ENCODE measurements at places on chromosomes 12 and 14.
A peak's percentile ranks its signal among the peaks of the same experiment; 100 is the strongest.

- DNase-seq, result peak; percentile 37
These were observed at the start of gene RTN1 for GRCh38 chr14:59870277-59871165. Gene RTN1 (minus strand): TSS chr14:59870776. CDS start chr14:59870630, 146 bp downstream.

DNA sequence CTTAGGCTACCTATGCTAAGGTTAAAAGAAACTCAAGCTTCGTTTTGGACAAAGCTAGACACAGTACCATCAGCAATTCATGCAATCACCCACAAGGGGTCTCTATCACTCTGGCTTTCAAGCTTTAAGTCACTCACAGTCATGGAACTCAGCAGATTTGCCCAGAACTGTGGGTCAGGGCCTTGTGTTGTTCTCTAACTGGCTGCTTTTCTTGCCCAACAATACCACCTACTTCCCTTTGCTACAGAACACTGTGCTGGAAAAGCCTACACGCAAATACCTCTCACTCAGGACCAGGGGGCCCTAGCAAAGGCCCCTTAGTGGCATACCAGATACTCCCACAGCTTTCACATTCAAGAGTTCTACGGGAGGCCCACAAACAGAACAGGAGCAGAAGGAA is 9.1 kb downstream of the NEMP1 start:
- DNase-seq, result peak; percentile 91

DNA sequence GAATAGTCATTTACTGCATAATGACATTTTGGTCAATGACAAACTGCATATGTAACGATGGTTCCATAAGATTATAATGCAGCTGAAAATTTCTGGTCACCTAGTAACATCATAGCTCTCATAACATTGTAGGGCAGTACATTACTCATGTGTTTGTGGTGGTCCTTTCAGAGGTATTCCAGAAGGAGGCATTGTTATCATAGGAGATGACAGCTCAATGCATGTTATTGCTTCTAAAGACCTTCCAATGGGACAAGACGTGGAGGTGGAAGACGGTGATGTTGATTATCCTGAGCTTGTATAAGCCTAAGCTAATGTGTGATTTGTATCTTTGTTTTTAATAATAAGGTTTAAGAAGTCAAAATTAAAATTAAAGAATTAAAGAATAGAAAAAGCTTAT is 43.8 kb upstream of the TSPAN11 start:
- peak; percentile 24 for DNase-seq

DNA sequence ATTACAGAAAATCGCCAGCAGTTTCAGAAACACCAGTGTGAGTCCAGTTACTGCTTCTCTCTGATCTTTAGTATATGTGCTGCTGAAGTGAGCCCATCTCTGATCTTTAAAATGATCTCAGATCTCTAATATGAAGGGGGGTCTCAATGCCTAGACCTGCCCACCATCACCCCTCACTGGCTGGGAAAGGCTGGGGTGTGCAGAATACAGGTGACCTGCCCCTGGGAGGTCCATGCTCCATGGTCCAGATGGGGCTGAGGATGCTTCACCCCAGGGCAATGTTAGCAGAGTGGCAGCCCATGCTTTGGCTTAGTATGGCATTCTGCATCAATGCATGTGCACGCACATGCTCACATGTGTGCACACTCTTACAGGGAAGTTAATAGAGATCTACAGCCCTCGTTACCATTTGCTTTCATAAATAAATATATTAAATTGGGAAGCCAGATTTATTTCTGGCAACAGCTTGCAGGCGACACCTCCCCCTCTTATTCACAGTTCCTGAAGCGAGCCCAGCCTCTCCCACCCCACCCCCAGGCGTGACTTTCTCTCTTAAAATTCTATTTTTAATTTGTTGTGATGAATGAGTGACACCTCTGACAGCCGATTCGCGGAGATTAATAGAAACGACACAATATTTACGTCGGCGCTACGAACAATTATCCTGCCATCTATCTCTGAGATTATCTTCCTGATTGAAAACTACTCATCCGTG is 104.7 kb upstream of the ESRRB start:
- DNase-seq, result no peak

DNA sequence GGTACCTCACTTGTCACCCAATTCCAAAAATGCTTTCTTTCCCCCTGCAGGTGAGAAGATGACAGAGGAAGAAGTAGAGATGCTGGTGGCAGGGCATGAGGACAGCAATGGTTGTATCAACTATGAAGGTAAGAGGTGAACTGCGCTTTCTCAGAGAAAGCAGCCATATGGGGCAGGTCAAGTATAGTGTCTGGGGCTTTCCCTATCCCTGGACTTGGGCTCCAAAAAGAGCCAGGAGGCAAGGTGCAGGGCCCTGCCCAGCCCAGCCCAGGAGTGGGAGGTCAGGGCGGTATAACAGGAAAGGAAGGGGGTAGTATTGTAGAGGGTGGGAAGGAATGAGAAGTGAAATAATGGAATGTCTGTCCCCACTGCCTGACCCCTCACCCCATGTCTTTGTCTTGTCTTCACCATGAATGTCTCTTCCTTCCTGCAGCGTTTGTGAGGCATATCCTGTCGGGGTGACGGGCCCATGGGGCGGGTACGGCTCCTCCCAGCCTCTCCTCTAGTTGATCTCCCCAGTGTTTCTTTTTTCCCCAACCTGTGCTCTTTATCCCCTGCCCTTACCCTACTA is 2.1 kb downstream of the MYL6 start:
- DNase-seq, result no peak

GRCh38 chr12:1836854-1837421 is 16.6 kb downstream of the LRTM2 start:
- DNase-seq, result no peak

DNA sequence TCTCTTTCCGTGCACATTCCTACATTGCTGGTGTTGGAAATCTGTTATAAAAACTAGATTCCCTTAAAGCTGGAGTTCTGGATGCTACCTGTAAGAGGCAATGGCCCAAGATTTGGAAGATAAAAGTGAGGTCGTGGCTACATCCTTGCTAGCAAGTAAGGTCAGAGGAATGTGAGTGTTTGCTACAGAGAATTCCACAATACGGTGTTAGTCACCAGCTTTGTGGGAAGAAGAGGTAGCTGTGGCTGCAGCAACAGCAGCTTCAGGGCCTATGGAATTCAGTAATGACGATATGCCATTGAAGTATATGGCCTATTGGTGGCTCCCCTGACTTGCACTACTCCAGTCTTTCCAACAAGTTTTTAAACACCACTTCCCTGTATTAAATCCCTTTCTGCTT is 227.7 kb upstream of the TMEM260 start:
- DNase-seq, result peak; percentile 86

DNA sequence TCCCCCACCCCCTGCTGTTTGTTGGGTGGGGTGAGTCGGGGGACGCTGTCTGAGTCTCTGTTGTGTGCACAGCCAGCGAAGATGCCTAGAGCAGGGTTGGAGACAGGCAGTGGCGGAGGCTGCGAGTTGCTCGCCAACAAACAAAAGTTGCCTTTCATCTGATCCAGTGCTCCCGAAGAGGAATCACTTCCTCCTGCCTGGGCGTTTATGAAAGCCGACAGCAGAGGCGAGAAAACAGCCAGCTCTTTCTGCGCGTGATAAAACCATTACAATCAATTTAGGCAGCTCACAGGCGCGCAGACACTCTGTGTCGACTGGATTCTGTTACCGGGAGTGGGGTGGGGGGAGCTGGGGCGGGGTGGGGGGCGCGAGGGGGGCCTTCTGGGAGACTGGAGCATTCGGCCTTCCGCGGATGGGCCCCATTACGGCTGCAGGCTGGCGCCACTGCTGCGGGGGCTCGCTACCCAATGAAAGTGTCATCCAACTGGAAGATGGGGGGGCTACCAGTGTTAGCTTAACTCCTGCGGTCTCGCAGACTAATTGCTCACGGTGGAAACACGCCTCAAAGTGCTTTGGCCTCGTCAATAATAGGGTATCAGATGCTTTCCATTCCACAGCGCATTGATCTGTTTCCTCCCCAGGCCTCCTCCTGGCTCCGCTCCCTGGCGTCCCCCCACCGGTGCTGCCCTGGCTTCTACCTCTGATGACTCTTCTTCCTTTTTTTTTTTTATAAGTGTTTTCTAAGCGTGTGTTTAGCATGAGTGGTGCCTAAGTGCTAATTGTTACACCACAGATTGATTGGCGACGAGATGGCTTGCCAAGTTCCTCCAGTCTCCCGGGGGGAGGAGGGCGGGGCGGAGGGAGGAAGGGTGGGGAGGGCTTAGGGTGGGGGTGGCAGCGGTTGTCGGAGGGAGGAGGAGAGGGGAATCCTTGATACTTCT is 678.4 kb downstream of the MED13L start:
- DNase-seq, result peak; percentile 29

DNA sequence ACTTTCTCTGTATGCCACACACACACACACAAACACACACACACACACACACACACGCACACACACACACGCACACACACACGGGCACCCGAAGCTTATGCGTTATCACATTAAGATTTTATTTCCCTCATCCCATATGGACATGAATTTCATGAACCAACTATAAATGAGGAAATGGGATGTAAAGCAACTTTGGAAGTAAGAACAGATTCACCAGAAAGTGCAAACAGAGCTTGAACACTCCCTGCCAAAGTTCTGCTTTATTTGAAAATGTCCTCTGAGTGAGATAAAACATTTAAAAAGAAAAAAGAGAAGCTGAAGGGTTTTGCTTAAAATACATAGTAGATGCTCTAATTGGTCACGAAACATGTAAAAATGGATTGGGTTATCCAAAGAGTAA is 90.4 kb upstream of the OTX2 start:
- no peak for DNase-seq

DNA sequence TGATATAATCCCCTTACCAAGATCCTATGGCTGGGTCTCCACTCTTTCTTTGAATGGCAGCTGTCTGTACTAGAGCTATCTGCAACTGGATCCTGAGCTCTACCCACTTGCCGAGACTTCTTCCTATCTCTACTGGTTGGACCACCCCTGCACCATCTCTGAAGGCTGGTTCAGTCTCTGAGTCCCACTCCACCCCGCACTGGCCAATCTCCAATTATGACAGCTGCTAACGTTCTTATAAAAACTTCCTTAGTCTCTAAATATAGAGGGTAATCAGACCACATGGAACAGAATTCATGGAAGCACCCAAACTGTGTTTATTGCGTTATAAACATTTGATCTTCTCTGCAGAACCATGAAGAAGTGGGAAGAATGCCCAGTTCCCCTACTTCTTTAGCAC is 186.6 kb upstream of the EEA1 start:
- DNase-seq, result peak; percentile 39

DNA sequence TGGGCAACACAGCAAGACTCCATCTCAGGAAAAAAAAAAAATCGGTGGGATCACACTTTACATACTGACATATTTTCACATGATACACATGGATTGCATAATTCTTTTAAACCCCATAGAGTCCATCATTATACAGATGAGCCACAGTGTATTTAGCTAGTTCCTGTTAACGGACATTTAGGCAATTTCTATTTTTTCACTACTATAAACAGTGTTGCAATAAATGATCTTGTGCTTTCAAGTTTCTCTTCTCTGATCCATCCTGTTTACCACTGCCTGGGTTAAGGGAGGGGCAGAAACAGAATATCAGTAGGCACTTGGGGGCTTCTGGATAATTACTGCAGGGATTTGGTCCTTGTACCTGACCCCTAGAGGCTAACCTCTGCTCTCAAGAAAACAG is 43.4 kb upstream of the SPTLC2 start:
- no peak for DNase-seq

GRCh38 chr14:93493054-93493453 is 62.3 kb downstream of the UNC79 start:
- DNase-seq, result no peak

DNA sequence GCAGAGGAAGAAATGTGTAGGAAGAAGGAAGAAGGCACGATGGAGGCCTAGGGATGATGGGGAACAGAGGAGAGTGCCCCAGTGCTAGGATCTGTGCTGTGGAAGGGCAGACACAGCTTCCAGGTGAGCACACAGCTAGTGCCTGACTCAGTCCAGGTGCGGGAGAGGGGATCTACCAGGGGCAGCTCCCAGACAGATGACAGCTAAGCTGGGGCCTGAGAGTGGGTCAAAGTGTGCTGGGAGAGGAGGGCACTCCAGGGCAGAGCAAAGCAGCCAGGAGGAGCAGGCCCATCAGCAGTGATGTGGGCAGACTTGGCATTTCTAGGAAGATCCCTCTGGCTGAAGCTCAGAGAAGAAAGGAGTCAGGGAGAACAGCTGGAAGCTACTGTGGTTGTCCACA is 36.7 kb downstream of the LRTM2 start:
- no peak for DNase-seq

DNA sequence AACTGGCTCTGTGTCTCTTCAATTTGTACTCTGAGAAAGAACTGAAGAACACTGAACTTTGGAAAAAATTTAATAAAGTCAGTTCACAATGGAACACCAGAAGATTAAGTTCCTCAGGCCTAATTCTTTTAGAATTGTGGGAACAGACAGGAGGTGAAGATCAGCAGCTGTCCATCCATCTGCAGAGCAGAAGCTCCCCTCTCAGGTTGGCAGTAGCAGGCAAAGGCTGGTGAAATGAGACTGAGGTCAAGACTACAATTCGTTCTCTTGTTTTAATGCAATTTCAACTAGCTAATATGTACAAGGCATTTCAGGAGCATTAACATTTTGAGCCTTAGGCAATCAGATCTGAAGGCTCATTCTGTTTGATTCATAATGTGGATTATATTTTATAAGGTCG is 10.3 kb upstream of the TRHDE start:
- DNase-seq, result no peak

DNA sequence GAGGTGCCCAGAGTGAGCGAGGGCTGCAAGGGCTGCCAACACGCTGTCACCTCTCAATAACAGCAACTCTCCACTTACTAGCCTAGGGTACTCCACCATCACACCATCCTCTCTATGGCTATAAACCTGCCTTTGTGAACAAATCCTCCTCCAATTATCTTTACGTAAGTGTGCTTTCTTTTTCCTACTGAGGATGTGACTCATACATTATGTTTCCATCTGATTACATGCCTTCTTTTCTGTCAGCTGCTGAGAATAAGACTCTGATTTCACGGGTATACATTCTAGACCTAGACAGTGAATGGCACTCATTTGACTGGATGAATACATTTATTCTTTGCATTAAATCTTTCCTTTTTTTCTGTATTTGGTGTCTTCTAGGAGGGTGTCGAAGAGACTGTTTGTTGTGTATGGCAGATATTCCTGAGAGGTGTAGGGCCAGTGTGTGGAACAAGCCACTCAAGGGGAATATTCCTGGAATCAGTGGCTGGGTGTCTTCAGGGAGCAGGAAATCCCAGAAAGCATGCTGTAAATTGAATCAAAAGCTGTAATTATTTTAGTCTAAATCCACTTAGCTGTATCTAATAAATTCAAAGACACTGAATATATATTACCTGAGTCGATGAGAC is 327.3 kb upstream of the TMTC1 start:
- no peak for DNase-seq

Measured in AG10803 (cell line).